SW 1271 (cell line): ENCODE measurements at places on chromosomes 11 and 22.

DNA sequence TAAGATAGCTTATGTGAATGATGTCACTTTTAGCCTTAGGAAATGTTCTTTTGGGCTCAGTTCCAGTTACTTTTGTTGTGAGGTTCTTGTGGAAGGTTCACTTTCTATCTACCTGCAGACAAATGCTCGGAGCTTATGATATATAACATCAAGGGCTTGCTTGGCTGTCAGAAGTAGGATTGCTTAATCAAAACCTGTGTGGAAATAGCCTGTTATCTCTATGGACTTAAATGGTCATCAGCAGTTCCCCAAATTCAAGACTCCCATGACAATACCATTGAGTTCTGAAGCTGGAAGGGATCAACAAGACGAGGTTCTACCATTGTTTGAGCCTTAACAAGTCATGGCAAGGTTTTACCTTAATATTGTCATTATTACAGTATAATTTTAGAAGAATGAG is 43.8 kb downstream of the FLI1 start:
- no peak for DNase-seq

GRCh38 chr11:115939104-115939730 is 435.0 kb upstream of the CADM1 start:
- no peak for DNase-seq

GRCh38 chr11:113446938-113447337 is 28.3 kb downstream of the DRD2 start:
- no peak for DNase-seq

- no peak for DNase-seq
These were observed 51.4 kb downstream of the ME3 start for GRCh38 chr11:86620891-86621521.

DNA sequence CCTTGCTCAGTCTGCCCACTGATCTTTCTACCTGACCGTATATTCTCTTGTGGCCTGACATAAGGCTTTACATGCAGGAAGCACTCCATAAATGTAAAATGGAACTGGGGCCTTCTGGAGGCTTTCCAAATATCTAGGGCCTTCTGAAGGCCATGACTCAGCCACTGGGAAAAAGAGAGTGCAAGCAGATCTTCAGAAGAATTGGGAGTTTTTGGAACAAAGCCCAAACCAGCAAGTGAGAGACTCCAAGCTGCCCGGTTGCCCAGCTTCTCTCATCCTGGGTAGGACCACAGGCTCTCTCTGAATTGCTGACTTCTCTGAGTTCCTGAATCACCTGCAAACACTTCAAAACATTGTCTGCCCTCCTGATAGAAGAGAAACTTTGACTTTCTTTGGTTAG is 107.9 kb upstream of the BMAL1 start:
- no peak for DNase-seq

- no peak for DNase-seq
These were observed 8.9 kb downstream of the SUSD2 start for GRCh38 chr22:24190159-24190540.

DNA sequence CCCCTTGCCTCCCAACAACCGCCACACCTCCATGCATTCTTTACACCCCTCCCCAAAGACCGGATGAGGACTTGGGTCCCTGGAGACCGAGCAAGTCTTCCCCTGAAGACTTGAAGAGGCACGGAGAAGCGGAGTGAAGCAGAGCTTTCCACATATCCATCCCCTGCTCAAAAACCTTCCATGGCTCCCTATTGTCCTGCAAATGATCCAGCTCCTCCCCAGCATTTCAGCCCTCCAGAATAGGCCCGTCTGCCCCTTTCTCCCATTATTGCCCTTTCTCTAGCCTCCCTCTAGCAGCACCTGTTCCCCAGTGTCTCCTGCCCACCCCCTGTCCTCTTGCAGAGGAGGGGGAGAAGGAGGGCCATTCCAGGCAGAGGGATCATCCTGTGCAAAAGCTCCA is 59.8 kb downstream of the CYTH4 start:
- DNase-seq = no peak

- DNase-seq = no peak
These were observed 109.8 kb downstream of the ATXN10 start for GRCh38 chr22:45781459-45781858.

- no peak for DNase-seq
These were observed at the start of gene KLHL22 for GRCh38 chr22:20494978-20495860. Gene KLHL22, minus strand, starts transcription at chr22:20495795. Its CDS starts 6,584 bp downstream, at chr22:20489211.

DNA sequence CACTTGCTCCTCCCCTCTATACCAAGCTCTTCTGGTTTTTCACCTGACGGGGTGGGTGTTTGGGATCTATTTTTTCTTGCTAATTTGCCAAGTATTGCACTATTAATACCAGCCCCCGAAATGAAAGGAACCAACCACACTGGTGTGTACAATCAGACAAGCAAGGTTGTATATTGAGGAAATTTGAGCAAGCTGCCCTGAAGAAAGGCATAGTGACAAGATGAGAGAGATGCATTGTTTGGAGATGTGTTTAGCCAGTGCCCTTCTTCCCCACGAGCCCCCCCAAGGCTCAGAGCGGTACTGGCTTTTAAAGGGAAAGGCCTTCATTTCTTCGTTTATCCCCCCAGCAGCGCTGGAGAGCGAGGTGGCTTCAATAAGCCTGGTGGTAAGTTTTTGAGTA is 15.2 kb upstream of the GAS2L1 start:
- no peak for DNase-seq

DNA sequence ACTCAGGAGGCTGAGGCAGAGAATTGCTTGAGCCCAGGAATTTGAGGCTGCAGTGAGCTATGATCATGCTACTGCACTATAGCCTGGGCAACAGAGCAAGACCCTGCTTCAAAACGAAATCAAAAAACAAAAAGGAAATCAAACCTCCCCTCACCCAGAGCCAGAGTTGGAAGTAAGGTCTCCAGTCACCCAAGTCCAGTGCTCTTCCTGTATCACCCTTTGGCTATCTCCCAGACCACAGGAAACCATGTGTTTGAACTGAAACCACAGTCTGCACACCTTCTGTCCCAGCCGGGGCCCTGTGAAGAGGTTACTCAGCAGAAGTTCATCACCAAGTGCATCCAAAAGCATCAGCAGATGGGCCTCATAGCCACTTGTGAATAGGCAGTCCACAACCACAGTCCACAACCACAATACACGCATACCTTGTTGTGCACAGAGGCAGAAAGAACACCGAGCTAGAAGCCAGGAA is 4.6 kb downstream of the MYH9 start:
- DNase-seq = peak; percentile 53

DNA sequence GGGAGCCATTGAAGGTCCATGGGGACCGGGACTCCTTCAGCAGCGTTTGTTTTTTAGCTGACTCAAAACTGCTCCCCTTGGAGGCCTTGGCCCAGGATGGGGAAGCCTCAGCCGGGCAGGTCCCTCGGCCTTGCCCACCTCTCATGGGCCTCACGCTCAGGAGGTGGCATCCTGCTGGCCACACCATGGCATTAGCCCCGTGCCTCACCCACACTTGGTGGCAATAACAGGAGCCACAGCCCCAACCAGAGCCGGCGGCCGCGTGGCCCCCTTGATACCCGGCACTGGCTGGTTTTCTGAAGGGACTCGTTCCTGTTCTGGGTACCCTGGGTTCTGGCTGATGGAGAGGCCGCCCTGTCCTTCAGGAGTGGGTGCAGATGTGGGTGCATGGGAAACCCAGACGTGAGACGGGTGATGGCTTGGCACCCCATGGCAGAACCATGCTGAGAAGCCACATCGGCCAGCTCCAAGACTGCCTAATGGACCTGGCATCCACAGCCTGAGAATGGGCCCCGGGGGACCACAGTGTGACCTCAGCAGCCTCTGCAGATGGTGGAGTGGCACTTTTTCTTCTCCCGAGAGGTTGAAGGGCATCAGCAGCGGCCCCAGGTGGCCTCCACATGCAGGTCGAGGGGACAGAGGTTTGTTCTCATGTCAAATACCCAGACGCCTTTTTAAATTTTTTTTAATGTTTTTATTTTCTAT is 49.8 kb upstream of the PPARA start:
- no peak for DNase-seq

GRCh38 chr11:36408498-36409136 is 101.5 kb downstream of the TRAF6 start:
- no peak for DNase-seq

- no peak for DNase-seq
These were observed 53.6 kb downstream of the NAV2 start for GRCh38 chr11:19766206-19766605.

DNA sequence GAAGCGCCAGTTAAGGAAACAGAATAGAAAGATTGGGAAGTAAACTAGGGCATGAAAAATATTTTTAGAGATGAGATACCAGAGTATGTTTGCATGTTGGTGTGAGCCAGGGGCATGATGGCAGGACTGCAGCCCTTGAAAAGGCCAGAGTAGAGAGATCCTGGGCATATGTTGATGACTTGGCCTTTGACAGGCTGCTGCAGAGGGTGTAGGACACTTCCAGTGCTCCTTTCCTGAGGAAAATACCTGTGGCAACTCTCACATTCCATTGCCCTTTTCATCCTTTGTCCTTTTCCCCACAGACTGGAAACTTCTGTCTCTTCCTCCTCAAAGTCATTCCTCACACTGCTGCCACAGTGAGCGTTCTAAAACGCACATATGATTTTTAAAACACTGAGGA is 150.7 kb upstream of the CCDC90B start:
- DNase-seq = no peak

GRCh38 chr11:127050186-127050585 is 49.6 kb upstream of the KIRREL3 start:
- DNase-seq = no peak

GRCh38 chr22:24697172-24697571 is 77.3 kb downstream of the PIWIL3 start:
- no peak for DNase-seq

- peak; percentile 71 for DNase-seq
These were observed 29.7 kb downstream of the ZFTA start for GRCh38 chr11:63738720-63739360.

- no peak for DNase-seq
These were observed 149.4 kb upstream of the NCAM1 start for GRCh38 chr11:112811783-112812182.

GRCh38 chr11:4213746-4214145 is 119.1 kb downstream of the RRM1 start:
- DNase-seq = no peak

DNA sequence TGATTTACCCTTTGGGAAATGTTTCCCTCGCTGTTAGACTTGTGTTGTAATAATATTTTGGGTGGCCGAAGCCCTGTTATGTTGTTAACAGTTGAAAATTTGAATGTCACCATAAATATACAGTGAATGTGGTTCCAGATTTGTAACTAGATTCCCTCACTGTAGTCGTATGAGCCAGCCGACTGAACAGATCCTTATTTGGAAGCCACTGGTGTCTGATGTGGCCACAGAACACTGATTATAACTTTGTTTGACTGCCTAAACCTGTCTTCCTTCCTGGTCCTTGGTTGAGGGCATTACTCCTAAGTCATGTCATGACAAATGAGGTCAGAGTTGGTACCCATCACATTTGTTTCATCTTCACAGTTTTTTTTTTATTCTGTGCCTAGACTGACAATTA is 45.4 kb downstream of the YAP1 start:
- no peak for DNase-seq

DNA sequence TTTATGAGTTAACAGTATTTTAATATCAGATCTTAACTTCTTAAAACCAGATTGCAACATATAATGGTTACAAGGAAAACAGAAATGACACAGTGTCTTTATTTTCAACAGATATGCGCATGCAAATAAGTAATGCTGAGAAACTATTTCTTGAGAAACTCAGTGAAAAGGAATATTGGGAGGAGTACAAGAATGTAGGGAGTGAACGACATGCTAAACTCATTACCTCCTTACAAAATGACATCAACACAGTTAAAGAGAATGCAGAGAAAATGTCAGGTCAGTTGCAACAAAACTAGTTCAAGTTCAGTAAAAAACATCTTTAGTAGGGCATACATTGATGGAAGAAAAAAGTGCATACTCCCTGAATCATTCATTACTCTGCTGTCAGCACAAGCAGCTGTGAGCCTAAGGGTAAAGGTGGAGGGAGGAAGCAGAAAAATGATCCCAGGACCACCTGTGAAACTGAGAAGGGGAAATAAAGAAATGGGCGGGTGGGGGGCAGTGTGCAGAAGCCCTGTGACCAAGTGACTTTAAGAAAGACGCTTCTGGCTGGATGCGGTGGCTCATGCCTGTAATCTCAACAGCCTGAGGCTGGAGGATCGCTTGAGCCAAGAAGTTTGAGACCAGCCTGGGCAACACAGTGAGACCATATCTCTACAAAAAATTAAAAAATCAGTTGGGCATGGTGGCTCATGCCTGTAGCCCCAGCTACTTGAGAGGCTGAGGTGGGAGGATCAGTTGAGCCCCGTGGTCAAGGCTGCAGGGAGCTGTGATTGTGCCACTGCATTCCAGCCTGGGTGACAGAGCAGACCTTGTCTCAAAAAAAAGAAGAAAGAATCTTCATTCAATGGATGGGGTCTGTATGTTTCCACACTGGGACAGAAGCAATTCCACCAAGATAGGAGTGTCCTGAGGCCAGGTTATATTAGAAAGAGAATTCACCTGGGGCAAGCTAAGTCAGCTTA is 31.2 kb downstream of the CCDC83 start:
- no peak for DNase-seq

- DNase-seq = peak; percentile 11
These were observed 4.9 kb upstream of the CNTN5 start for GRCh38 chr11:99015634-99016454.

GRCh38 chr11:26330262-26330661 is 1.7 kb upstream of the ANO3 start:
- no peak for DNase-seq

- DNase-seq = no peak
These were observed 2.1 kb downstream of the TOLLIP start for GRCh38 chr11:1307163-1307870.

- no peak for DNase-seq
These were observed 31.8 kb downstream of the GLB1L2 start for GRCh38 chr11:134363592-134363991.

DNA sequence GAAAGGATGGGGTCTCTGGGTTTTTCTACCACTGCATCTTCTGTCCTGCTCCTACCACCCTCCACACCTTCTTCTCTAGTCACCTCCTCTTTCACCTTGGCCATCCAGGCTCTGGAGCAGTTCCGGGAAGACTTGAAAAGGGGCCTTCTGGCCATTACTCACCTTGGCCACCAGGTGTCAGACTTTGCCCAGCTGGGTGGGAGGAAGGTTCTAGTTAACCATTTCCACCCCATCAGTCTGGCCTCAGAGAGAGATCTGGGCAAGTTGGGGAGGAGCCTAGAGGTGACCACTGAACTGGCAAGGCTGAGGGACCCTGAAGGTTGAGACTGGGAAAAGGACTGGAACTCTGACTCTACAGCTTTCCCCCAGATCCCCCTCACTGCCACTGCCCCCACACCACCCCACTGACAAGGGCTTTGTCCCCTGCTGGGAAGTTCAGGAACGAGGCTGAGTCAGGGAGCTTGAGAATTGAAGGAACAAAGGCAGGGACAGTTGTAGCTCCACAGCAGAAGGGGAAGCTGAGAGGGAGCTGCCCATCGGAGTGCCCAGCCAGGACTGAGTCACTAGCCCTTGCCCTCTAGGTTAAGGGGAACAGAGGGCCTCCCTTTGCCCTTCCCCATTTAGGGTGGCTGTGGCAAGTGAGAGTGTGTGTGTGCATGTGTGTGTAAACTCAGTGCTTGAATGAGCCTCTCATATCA is 3.7 kb upstream of the POLD4 start:
- DNase-seq = peak; percentile 77
